ENCODE measurements at places on chromosomes 3 and 15. TPM values are rescaled to one million over a fixed set of nuclear protein-coding genes. Genes with fewer than 3 reads are reported as not detected.

The OR5H1 gene
- total RNA-seq, result not detected

The PLCB2 gene
- 57.7 TPM for total RNA-seq

The EPHB3 gene
- not detected for total RNA-seq

The ISG20 gene
- 27.2 TPM for total RNA-seq

The GOLGA6D gene
- total RNA-seq, result not detected

The SLC2A2 gene
- not detected for total RNA-seq

The FEZF2 gene
- not detected for total RNA-seq

The LCTL gene
- total RNA-seq, result not detected

The MESP1 gene
- total RNA-seq, result 5.3 TPM

The GPR62 gene
- total RNA-seq, result not detected

The FILIP1L gene
- 0.27 TPM for total RNA-seq

The TRPM1 gene
- total RNA-seq, result not detected

The ADGRG7 gene
- not detected for total RNA-seq

The LRRN1 gene
- 0.80 TPM for total RNA-seq

The CP gene
- not detected for total RNA-seq

The TERC gene
- 13.7 TPM for total RNA-seq

The KNG1 gene
- not detected for total RNA-seq

The ZNF280D gene
- 20.2 TPM for total RNA-seq

The GABRR3 gene
- total RNA-seq, result not detected

The MEGF11 gene
- not detected for total RNA-seq

The CPLX3 gene
- not detected for total RNA-seq
